Left hindlimb (tissue), 1 donor: ENCODE measurements at places on chromosomes 16 and 17.

DNA sequence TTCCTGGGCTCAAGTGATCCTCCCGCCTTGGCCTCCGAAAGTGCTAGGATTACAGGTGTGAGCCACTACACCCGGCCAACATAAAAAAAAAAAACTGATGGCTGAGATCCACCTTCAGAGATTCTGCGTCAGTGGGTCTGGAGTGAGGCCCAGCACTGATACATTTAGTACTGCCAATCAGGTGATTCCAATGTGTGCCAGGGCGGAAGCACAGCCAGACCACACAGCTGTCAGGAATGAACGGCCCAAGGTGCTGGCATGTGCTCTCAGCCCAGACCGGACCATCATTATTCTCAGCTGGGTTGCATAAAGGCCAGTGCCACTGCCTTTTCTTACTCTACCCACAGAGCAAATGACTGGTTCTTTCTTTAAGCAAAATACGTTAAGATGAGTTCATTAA is 1.2 kb upstream of the BCO1 start:
- DNase-seq = no peak

DNA sequence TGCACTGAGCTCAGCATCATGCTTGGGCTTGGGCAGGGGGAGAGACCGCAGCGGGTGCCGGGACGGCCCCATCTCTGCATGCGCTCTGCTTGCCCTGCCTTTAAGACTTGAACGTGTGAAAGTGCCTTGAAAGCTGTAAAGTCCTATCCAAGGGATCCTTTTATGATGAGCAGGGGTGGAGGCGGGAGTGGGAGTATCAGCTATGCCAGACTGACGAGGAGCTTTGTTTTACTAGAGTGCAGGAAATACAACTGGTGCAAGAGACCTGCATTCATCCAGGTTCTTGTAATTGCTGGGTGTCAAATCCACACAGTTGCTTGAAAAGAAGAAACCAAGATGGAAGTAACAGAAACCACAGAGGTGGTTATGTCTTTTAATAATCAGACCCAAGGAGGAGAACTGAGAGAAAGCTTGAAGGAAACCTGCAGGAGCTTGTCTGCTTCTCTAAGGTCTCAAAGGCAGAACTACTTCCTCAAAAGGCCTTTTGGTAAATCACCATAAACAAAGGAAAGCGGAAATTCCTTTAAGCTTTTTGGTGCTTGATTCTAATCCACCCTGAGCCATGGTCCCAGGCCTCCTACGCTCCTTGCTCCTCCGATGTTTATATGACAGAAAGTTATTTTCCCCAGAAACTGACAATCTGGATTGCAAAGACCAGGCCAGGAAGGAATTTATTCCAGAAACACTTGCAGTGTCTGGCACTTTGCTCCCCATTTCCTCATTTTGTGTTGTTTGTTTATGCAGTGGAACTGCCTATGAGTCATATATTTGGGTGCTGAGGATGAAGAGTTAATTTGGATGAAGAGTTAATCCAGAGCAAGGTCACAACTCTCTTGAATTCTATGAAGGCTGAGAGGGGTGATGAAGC is 51.3 kb upstream of the FBXO47 start:
- DNase-seq = no peak

DNA sequence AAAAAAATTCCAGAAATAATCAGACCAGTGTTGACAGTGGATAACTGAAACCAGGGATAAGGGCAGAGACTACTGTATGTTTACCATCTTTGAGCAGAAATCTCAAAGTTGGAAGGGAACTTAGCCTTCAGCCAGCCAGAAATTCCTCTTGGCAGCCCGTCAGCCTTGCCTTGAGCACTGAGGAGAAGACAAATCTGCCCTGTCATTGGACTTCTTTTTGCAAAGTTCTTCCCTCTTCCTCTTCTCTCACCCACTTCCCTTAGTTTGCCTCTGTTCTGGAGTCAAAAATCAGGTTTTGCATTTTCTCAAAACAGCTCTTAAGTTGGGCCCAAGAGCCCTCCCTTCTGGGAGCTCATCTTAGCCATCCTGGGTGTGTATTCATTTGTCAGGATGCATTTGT is 6.2 kb downstream of the TUFM start:
- DNase-seq = no peak

- DNase-seq = peak; percentile 79
These were observed 40.7 kb downstream of the ZDHHC7 start for GRCh38 chr16:84970447-84971127.

- no peak for DNase-seq
These were observed 188.3 kb downstream of the IRF8 start for GRCh38 chr16:86087011-86087895.

GRCh38 chr16:85778873-85779272 is 20.5 kb downstream of the EMC8 start:
- no peak for DNase-seq

- no peak for DNase-seq
These were observed 5.3 kb upstream of the PHOSPHO1 start for GRCh38 chr17:49235896-49236295.

DNA sequence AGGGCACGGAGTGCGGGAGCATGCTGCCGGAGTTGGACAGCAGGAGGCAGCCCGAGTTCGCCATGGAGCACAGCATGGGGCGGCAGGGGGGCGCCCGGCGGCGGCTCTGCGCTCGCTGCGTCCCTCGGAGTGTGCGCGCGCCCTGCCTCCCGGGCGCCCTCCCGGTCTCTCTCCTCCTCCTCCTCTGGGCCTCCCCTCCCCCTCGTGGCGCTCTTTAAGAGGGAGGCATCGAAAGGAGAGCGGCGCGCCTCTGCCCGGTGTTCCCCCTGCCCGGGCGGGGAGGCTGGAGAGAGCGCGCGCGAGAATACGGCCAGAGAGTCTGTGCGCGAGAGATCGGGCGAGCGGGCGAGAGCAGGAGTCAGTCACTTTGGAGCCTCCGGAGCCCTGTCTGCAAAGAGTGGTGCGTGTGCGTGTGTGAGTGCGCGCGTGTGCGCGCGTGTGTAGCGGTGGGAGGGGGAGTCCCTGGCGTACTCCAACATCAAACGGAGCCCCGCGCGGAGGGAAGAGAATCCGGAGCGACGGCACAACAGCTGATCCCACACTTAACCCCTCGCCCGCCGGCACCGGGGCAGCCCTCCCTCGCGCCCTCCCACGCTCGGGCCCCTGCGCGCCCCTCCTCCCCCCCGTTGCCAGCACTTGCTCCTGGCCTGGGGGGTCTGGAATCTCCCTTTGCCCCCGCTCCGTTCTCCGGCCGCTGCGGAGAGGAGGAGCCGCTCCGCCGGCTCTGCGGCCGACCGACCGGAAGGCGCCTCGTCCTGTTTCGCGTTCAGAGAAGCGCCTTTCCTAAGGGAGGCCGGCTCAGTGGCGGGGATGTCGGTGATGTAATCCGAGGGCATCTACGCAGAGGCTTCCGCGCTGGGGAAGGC is 108.9 kb downstream of the ENGASE start:
- no peak for DNase-seq

GRCh38 chr16:75550211-75550662 is 5.8 kb downstream of the TMEM231 start:
- DNase-seq = no peak

DNA sequence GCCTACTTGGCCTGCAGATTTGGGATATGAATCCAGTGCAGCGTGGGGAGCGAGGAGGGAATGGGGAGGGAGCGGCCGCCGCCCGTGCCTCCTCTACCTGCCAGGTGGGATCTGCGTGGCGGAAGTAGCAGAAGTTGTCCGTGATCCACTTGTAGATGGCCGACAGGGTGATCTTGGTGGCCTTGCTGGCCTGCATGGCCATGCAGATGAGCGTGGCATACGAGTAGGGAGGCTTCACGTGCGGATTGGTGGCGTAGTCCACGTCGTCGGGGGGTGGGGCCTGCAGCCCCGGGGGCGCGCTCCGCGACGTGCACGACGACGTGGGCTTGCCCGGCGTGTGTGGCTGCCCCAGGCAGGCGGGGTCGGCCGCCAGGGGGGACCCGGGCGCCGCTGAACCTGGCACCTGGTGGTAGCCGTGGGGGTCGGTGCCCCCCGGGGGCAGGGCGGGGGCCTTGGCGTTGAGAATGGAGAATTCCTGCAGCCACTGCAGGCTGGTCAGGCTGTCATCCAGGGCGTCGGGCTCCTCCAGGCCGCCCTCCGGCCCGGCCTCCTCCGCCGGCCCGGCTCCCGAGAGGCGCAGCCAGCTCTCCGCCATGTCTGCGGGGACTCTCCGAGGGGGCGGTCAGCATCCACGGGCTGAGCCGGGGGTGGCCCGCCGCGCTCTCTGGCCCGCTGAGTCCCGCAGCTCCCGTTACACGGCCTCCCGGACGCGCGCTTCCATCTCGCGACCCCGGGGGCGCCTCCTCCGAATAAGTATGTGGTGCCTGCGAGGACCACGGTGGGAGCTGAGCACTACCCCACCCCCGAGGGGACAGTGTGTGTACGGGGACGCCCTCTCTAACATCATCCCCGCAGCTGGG is 1.0 kb downstream of the FOXJ1 start:
- DNase-seq = no peak
